ENCODE measurements at places on chromosomes 11 and 22.

DNA sequence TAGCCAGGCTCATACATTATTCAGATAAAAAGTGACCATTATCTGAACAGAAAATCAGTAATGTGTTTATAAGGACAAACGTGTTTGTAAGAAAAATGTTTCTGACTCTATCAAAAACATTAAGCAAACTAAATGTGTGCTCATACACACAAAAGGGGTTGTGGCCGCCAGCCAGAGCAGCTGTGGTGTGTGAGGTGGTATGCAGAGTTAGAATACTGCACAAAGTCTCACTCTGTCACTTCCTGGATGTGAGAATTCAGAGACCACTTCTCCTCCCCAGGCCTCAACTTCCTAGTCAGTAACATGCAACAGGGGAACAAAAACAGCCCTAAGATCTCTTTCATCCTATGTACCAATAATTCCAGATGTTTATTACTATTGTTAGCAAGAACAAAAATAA lies 9.4 kb downstream of the OR5B21 start:
- DNase-seq: no peak

GRCh38 chr11:46694607-46695006 lies 5.8 kb downstream of the ARHGAP1 start:
- DNase-seq: no peak

- no peak for DNase-seq
Observed at GRCh38 chr11:13767471-13767870, 99.0 kb downstream of the FAR1 start.

GRCh38 chr11:17013548-17014320 lies 480 bp downstream of the PLEKHA7 start:
- no peak for DNase-seq

DNA sequence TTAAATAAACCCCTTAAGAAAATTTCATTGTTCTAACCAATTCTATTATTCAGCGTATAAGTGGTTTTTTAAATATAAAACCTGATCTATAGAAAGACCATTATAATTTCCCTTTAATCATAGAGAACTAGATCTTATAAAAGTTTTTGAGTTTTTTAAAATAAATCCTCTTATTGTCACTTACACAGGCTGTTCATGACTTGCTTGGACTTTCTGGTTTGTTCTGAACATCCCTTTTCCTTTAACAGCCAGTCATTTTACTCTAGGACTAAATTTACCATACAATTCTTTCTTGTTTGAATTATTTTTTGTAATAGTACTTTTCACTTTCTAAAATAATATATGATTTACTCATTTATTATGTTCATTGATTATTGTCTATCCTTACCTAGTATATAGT lies 4.7 kb downstream of the NXPE2 start:
- no peak for DNase-seq

GRCh38 chr22:21641417-21641788 lies 699 bp upstream of the SDF2L1 start:
- DNase-seq: no peak

GRCh38 chr22:20463324-20464095 lies 25.9 kb upstream of the SCARF2 start:
- DNase-seq: no peak

- DNase-seq: no peak
Observed at GRCh38 chr11:17636721-17637120, 82.7 kb upstream of the MYOD1 start.

GRCh38 chr11:19789835-19790710 lies 77.4 kb downstream of the NAV2 start:
- DNase-seq: no peak

- DNase-seq: no peak
Observed at GRCh38 chr11:105156231-105156630, 16.7 kb upstream of the CARD18 start.

DNA sequence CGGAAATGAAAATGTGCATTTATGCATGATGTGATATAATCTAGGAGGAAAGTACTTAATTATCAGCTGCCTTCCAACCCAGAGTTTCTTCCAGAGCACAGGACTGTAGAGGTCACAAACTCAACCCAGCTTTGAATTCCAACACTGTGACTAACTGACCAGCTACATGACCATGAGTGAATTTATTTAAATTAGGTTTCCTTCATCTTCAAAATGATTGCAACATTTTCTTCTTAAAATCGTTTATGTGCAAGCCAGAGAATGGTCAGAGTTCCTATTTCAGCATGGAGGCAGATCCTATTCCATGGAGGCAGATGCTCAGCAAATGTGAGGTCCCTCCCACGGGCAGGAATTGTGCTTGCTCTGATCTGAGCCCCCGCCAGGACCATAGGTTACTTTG lies 42.4 kb downstream of the OSBP start:
- no peak for DNase-seq

DNA sequence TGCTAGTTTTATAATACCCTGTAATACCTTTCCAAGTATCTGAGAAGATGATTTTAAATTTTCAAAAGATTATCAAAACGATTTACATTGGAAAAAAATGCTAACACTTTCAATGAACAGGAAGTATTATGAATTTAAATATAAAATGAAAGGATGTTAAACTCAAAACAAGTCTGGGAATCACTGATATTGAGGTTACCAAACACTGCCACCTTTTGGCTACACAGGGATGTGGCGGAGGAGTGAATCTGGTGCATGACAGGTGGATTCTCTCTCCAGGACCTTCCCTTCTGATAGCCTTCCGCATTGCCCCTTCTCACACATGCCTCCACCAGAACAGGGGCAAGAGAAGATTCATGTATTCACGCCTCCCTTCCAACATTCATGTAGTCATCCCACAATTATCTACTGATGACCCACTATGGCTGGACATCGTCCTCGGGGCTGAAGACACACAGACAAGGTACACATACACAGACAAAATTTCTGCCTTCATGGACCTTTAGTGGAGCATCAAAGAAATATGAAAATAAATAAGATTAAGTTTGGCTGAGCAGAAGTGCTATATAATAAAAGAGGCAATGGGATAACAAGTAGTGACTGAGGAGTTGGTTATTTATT lies 34.7 kb downstream of the ATG16L2 start:
- no peak for DNase-seq

GRCh38 chr11:30983776-30984441 lies 385.6 kb downstream of the DCDC1 start:
- DNase-seq: no peak

DNA sequence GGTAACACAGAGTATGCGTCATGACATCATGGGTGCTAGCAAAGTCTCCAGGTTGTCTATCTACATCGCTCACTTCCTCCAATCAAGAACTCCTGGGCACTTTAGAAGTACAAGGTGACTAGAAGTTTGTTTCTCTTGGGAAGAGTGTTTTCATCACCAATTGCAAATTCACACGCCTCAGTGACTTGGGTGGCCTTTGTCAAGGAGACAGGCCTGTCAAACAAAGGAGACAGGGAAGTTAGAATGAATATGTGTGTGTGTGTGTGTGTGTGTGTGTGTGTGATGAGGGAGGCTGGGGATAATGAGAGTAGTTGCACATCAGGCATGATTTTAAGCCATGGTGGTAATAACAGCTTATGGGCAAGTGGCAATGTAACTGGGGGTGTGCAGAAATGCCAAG lies 953.2 kb downstream of the OPCML start:
- no peak for DNase-seq

DNA sequence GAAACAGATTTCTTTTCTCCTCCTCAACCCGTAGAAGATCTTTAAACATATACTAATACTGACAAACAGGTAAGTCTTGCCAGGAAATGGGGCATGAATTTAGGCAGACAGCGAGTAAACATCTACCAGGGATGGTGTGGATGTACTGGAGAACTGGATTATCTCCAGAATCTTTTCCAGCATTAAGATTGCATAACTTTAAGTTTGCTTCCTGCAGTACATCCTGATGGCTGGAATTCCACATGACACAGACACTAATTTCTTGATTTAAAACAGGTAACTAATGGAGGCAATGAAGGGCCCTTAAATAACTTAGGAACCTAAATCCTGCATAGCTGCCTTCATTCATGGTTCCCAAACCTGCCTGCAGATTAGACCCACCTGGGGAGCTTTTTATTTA lies 40.7 kb downstream of the JHY start:
- no peak for DNase-seq
